Upper lobe of left lung (tissue), 6 donors: ENCODE measurements at places on chromosomes 1 and 21. TPM values are rescaled to one million over a fixed set of nuclear protein-coding genes. Genes with fewer than 3 reads are reported as not detected.

GRCh38 chr1:80891871-80892270 is 908.9 kb upstream of the ADGRL2 start:
- DNase-seq: no peak

GRCh38 chr1:117093091-117093534 is 28.4 kb downstream of the TRIM45 start:
- no peak for DNase-seq

IVL gene
- 0.69 TPM for total RNA-seq

MCOLN2 gene
- 6.4 TPM for total RNA-seq

DNA sequence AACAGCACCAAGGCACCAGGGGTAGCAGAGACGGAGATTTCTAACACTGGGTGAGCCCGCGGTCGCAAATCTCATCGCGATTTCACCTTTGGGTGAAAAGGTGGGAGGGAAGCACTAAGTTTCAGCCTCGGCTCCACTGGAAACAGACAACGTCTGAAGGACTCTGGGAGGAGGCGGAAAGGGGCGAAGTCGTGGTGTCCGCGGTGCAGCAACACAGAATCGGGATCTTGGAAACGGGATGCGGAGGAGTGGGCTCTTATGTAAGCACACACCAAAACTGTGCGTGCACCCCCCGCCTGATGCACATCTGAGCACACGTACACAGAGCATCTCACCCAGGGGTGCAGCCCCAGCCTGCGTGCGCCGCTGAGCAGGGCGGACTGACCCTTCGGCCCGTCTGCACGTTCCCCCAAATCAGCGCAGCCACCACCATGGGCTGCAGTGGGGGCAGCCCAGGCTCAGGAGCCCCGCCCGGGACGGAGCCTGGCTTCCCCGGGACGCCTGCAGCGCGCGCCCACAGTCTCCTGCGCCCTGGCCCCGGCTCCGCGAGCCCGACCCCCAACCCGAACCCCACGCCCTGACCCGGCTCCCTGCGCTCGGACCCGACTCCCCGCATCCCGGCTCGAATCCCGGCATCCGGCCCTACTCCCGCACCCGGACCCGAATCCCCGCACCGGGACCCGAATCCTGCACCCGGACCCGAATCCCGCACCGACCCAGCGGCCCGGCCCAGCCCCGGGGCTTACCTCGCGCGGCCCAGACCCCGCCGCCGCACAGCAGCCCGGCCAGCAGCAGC is 670 bp downstream of the CLSTN1 start:
- no peak for DNase-seq

DNA sequence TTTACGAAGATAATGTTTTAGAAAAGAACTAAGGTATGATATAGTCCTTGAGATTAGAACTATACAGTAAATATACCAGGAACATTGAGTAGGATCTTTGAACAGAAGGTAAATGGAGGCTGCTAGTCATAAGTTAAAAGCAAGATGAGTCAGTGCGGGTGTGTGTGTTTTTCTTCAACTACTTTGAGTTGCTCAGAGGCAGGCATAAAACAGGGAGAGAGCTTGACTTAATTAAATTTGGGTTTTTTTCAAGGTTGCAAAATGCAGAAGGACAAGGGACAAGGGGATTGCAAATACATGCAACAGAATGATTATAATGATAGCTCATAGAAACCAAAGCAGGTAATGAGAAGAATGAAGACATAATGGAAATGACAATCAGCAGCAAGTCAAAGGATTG is 815.1 kb downstream of the NCAM2 start:
- no peak for DNase-seq

GRCh38 chr1:226203240-226203639 is 16.7 kb upstream of the ACBD3 start:
- no peak for DNase-seq

HHIPL2 gene
- not detected for total RNA-seq

DNA sequence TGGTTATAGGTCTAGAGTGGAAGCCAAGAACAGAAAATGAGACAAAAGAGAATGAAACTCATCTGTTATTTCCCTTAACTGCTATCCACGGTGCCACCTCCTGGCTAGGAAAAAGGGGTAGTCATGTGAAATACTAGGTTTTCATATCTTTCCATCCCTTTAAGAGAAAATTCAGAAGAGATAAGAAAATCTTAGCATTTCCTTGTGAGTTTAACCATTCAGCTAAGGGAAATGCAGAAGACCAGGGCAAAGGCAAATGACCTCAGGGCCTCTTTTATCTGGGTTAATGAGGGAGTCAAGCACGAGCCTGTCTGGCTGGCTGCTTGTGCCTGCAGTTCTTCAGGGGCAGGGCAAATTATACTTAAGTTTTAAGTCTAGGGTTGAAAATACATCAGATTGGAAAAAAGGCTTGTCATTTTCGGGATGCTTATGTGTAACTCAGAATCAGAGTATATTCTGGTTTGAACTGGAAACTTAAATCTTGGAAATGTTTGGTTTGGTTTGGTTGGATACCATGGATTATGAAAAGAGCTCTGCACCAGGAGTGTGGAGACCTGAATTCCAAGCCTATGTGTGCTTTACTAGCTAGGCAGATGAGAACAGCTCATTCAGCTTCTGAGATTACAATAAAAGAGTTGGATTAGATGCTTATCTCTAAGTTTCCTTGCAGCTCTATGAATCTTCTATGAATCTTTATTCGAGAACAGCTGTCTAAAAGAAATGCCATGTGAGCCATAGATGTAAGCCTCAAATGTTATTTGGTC is 19.9 kb downstream of the NIBAN1 start:
- no peak for DNase-seq

COL8A2 gene
- total RNA-seq: 18.9 TPM

RAB4A gene
- total RNA-seq: 35.8 TPM

SPATA46 gene
- total RNA-seq: not detected

RNU1-3 gene
- 14,413 TPM for total RNA-seq

DNA sequence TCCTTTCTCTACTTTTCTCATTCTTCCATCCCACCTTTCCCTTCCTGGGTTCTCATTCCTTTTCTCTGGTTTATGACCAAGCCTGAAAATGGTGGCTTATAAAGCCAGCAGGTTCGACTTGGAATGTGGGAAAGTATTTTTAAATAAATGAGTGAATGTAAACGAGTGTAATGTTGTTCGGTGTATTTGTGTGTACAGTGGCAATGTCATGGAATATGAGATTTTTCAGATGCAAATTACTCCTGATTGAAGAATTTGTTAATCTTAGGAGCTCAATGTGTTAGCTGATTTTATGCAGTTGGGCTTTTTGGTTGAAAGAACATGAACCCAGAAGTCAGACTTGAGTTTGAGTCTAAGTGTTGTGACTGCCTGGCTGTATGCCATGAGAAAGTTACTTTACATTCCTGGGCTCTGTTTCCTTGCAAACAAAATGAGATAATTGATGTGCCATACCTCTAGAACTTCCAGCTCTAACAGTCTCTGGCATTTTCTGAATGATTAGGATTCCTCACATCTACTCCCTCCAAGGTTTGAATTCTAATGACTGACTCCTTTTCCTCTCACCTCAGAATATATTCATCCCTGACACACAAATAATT is 6.6 kb downstream of the SGIP1 start:
- no peak for DNase-seq

VAV3 gene
- 9.0 TPM for total RNA-seq

GRCh38 chr1:40382601-40383000 is 9.1 kb downstream of the SMAP2 start:
- no peak for DNase-seq
